ENCODE measurements at places on chromosomes 4 and X.

GRCh38 chr4:22187203-22187820, 238.7 kb upstream of the KCNIP4 start:
- no peak for DNase-seq

DNA sequence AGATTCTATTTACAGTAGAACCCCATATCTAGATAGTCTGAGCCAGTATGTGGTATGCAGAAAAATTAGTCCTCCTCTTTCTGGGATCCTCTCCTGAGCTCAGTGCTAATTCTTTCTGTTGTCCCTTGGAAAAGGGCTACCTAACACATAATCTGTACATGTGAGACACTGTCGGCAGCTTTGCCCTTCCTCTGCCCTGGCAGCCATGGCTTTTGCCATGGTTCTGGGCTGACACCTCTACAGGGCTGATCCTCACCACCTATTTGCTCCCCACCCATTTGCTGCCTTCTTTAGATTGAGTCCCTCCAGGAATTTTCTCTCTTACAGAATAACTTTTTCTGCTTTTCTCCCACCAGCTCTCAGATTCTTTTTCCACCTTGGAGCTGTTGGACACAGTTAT, 64.7 kb upstream of the MAP9 start:
- DNase-seq = no peak

GRCh38 chr4:116880625-116881024, 204.8 kb downstream of the TRAM1L1 start:
- DNase-seq = no peak

DNA sequence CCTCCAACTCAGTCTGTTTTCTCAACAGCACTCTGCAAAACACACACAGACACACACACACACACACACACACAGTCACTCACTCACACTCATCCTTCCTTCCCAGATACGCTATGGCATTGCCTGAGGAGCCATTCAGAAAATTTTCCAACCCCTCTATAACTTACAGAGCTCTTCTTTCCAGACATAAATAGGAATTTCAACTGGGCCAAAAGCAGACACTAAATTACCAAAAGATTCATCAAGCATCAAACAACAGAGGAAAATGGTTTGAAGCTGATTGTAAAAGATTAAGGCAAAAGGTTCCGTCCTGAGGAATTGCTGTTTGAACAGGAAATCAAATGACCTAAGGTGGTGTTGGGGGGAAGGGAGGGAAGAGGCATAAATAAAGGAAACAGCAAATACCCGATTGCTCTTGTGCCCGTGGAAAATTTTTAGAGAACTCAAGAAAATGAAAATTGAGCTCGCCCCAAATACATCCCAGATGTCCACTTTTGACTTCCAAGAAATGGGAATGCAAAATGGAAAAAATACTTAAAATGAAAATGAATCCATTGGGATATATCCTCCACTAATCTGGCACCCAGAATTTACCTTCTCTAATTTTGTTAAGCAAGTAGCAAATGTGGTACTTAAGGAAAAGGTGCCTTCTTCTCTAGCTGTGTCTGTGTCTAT, 183.6 kb downstream of the QDPR start:
- DNase-seq = no peak

- DNase-seq = no peak
Observed at GRCh38 chr4:98179951-98180350, 36.7 kb upstream of the STPG2 start.

Measured in activated CD8-positive, alpha-beta memory T cell treated with anti-CD3 and anti-CD28 coated beads for 1 hour (primary cell).